Sciatic nerve (tissue), 2 donors: ENCODE measurements at places on chromosomes 7 and 10.

DNA sequence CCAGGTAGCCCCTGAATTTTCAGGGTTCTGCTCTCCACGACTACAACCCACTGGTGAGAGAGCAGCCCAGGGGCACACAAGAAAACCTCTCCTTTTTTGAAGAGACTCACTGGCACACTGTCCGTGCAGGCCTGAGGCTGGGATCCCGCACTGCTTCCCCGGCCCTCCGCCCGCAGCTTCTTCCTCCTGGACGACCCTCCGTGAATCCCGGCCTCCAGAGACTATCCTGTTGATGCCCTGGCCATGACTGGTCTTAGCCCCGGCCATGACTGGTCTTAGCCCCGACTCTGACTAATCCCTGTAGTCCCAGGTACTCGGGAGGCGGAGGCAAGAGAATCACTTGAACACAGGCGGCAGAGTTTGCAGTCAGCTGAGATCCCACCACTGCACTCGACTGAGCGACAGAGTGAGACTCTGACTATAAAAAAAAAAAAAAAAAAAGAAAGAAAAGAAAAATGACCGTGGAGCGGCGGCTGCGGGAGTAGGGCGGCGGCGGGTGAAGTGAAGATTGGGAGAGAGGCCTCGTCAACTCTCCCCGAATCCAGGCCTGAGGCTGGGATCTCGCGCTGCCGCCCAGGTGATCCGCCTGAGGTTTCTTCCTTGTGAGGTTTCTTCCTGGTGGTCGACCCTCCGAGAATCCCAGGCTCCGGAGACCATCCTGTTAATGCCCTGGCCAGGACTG is 196.4 kb downstream of the ZNF716 start:
- no peak for DNase-seq

DNA sequence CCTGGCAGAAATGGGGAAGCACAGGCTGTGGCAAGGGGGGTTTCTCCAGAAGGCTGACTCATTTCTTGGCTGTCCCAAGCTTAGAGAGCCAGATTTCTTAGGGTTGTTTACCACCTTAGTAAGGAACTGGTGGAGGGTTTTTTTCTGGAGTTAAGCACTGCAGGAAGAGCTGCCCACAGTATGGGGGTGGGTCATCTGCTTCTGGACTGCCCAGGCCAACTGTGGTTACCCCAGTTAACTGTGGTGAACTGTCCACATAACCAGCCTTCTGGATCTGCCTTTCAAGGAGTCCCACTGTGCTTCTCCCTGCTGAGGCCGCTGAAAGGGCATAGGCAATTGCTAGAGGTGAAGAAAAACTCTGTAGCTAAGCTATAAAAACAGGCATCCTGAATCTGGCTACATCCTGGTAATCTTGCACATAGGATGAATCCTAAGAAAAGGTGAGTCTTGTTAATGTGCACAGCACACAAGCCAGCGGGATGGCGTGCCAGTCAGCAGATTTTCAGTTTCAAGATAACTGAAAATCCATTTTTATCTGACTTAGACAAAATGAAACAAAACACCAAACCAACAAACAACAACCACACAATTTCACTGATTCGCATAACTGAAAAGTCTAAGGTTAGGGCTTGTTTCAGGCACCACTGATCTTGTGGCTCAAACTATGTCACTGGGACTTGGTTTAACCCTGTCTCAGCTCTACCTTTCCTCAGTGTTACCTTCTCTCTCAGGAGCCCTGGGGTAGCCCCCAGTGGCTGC is 21.6 kb upstream of the TSPAN33 start:
- DNase-seq, result no peak

DNA sequence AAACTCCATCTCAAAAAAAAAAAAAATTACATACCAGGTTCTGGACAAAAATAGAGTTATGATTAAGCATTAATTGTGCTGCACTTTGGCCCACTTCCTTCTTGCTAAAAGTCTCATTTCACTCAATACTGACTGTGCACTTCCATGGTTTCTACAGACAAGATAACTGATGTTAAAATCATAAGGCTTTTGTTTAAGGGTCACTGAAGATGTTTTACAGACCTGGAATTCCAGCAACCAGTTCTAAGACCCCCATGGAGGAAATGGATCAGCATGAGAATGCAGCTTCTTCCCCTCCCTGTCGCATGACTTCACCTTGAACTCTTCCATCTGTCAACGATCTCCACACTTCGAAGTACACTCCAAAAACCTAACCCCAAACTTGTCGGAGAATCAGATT is 1191.8 kb upstream of the AUTS2 start:
- DNase-seq, result no peak

GRCh38 chr10:79020605-79021004 is 48.2 kb upstream of the ZMIZ1 start:
- DNase-seq, result peak; percentile 25

DNA sequence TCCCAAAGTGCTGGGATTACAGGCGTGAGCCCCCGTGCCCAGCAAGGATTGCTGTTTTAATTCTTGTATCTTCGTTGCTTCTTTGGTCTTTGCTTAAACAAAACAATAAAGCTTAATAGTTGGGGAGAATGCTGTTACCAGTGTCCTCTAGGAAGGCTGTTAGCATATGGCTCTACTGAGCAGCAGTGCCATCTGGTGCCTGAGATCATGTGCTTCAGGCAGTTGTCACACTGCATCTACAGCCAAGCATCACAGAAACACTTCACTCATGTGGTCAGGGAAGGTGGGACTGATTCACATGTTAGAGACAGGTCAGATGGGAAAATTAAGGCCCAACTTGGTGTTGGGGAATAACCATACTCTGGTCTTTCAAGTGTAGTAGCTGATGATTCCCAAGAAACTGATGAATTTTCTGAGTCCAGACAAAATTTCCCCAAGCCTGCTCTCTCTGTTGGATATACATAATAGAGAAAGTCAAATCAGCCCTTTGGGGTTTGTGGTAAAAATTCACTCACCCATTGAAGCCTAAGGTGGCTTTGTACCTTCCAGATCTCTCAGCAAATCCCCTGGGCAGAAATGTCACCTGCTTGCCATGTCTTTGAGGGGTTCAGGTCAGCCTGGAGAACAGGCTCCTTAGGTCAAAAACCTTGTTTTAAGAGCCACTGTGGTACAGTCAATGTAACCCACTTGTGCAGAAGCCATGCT is 28.4 kb downstream of the UBE2D4 start:
- DNase-seq, result no peak

GRCh38 chr7:142319970-142320369 is 62.1 kb upstream of the PRSS58 start:
- no peak for DNase-seq

- DNase-seq, result no peak
Observed at GRCh38 chr10:26491276-26491675, 53.1 kb downstream of the APBB1IP start.

GRCh38 chr7:133040178-133040577 is 41.7 kb downstream of the CHCHD3 start:
- DNase-seq, result no peak

GRCh38 chr7:69814421-69814962 is 216.2 kb downstream of the AUTS2 start:
- peak; percentile 59 for DNase-seq

DNA sequence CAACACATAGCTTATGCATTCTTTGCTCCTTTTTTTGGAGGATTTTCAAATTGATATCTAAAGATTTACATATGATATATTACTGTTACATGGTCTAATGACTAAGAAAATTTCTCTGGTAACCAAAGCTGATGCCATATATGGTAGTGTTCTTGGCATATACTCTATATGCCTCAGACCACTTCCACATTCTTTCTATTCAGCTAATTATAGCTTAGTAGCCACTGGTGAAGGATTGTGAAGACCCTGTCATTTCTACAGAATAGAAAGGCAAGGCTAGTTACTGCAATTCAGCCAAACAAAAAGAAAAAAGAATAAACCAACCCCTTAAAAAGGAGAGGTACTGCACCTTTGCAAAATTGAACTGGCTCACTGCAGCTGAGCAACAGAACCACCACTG is 3.7 kb downstream of the PURB start:
- no peak for DNase-seq

- DNase-seq, result no peak
Observed at GRCh38 chr10:116699471-116700150, 42.8 kb downstream of the HSPA12A start.

GRCh38 chr10:76149602-76150138 is 718.2 kb downstream of the LRMDA start:
- no peak for DNase-seq

- no peak for DNase-seq
Observed at GRCh38 chr10:52678611-52679010, 94.0 kb downstream of the MBL2 start.

GRCh38 chr7:25858525-25859411 is 293.2 kb upstream of the NFE2L3 start:
- no peak for DNase-seq
